WTC11 (cell line): ENCODE measurements at places on chromosomes 4 and X.

- no peak for DNase-seq
Measured at GRCh38 chr4:29046186-29046585, 1674.0 kb upstream of the PCDH7 start.

DNA sequence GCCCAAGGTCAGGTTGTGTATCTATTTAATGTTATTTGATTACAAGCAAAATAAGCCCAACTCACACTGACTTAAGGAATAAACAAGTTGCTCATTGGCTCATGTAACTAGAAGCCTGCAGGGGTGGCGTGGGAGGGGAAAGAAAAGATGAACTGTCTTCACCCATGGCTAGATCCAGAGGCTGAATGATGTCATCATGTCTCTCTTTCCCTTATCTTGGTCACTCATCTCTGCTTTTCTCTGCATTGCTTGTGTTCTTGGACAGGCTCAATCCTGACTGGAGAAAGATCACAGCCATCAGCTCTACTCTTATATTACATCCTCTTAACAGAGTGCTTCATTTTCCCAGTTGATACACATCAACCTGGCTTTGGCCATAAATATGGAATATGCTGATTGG, 290.0 kb upstream of the DIAPH2 start:
- DNase-seq, result no peak

- no peak for DNase-seq
Measured at GRCh38 chr4:41991916-41992767, 1.8 kb downstream of the SLC30A9 start.

- DNase-seq, result no peak
Measured at GRCh38 chrX:32530802-32531403, 680.4 kb downstream of the DMD start.

- DNase-seq, result no peak
Measured at GRCh38 chr4:118270492-118270891, 82.3 kb downstream of the PRSS12 start.

DNA sequence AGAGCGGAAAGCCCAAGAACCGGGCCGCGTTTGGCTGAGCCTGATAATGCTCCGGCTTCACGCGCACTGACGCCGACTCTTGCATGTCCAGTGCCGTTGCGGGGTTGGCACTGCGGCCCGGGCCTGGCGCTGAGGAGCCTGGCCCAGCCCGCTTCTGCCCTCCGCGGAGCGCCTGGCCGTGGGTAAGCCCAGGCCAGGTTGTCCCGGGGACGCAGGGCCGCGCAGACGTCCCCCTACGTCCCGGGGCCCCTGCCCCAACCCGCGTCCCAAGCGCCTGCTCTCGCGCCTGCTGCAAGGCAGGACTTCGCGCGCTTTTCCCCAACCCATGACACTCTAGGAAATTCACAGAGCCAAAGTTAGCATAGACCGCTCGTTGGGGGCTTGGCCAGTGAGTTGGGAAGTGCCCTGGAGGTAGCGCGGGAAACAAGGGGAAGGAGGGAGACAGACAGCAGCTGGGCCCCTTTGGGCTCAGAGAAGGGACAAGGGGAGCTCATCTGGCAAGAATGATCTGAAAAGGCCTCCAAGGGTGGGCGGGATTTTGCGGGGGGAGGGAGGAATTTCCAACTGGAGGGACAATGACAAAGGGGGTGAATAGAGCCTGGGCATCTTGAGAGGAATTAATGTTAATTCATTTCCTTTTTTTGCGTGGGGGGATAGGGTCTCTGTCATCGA, 665 bp upstream of the LRPAP1 start:
- DNase-seq, result peak; percentile 55

DNA sequence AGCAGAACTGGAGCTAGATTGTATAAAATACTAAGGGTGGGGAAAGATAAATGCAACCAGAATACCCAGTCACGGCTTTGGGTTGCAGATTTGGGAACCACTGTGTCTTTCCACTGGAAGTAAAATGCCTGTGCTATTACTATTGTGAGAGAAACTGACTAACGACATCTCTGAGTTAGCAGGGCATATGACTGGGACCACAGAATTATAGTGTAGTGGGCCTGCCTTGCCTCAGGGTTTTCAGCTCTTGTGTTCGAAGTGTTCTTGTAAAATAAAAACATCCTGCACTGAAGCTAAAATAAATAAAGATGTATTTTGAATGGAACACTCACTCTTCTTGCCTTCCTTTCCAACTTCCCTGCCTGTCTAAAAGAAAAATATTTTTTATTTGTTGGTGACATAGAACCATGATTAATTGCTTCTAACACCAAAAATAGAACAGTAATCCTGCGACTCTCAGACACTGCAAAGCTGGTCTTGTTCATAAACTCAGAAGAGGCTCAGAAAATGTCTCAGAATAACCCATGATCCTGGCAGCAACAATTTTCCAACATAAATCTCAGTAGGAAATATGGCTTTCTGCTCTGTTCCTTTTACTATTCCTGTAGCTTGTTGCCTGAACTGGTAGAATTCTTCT, 104.2 kb downstream of the FAM47B start:
- DNase-seq, result no peak

DNA sequence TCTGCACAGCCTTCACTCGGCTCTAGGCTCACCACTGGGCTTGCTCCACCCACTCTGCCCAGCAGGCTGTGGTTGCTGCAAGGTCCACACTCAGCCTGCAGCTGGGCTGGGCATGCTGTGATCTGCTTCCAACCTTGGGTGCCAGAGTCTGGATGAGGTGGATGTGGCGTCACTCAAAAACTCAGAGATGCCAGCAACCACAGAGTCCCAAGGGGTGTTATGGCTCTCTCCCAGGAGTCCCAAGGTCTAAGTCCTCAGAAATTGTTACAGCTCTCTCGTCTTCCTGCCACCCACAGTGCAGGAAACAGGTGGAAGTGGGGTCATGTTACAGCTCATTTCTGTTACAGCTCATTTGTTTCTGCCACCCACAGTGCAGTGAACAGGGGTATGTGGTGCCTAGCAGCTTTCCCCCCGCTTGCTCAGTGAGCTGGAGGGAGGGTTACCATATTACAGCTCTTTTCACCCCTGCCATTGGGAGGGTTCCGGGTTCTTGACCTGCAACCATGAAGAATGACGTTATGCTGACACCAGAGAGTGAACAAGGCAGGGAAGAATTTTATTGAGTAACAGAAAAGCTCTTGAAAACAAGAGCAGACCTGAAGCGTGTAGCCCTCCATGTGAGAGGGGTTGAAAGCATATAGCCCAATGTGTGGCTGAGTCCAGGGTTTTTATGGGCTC, 893.9 kb downstream of the PCDH7 start:
- DNase-seq, result peak; percentile 13

GRCh38 chr4:159284113-159284512, 181.2 kb downstream of the RAPGEF2 start:
- DNase-seq, result no peak

- no peak for DNase-seq
Measured at GRCh38 chr4:159222043-159222552, 119.2 kb downstream of the RAPGEF2 start.

GRCh38 chrX:41956027-41956426, 32.7 kb upstream of the CASK start:
- no peak for DNase-seq

DNA sequence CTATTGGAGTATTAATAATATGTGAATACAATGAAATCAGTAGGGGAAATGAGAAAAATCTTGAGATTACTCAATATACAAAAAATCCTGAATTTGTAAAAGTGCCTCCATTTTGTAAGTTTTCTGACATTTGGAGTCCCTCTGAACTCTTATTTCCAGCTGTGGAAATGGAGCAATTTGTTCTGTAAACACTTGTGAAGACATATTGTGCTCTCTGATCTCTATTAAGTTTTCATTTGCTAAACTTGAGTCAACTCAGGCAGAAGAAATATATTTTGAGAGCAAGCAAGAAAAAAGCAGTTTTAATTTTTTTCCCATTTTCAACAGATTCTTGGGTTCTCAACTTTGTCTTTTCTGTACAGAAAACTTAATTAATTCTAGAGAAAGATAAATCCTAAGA, 51.4 kb upstream of the PCDH18 start:
- DNase-seq, result no peak

GRCh38 chrX:133838761-133839676, 146.4 kb downstream of the GPC3 start:
- peak; percentile 42 for DNase-seq

GRCh38 chrX:37785569-37785968, 5.7 kb downstream of the CYBB start:
- DNase-seq, result no peak

DNA sequence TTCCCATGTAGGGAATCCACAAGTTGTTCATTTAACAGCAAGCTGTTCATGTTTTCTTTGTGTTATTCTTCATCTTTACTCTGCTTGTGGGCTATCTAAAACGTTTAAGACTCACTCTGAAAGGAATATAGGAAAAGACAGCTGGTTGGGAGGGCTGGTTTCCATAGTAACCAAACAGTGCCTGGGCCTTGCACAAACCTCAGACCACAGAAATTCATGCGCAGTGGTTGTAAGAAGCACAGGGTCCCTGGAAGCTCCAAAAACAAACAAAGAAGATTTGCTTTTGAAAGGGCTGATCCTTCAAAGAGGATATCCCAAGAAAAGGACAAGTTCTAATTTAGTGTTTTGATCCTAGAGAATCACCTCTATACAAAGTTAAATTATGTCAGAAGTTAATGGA, 7.8 kb downstream of the SERTM2 start:
- DNase-seq, result no peak

DNA sequence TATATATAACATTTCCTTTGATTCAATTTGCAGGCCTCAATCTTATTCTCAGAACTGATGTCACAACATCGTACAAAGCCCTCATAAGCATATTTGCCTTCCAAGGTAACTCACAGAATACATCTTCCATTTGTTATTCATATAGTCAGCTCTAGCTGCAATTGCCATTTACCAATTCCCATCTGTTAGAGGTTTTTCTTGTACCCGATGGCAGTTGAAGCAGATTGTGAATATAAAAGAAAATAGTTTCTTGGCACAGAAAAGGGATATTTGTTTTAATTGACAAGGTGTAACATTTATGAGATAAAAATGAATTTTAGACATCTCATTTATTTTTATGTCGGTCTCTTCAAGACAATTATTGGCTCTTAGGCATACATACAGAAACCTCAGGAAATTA, 311.3 kb downstream of the TRIML1 start:
- DNase-seq, result no peak

DNA sequence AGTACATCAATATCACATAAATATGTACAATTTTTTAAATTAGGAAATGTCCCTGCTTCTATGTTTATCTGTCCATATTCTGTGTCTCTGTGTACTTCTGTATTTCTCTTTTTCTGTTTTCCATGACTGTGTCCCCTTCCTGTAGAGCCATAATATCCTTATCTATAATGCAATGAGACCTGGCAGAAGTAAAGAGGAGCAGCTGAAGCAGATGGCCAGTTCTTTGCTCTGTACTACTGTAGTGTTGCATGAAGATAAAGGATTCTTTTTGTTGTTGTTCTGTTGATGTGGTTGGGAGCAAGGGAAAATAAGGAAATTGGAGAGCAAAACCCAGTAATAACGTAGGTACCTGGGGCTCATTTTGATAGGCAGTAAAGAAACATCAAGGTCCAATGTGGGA, 301.7 kb downstream of the ADGRL3 start:
- no peak for DNase-seq

DNA sequence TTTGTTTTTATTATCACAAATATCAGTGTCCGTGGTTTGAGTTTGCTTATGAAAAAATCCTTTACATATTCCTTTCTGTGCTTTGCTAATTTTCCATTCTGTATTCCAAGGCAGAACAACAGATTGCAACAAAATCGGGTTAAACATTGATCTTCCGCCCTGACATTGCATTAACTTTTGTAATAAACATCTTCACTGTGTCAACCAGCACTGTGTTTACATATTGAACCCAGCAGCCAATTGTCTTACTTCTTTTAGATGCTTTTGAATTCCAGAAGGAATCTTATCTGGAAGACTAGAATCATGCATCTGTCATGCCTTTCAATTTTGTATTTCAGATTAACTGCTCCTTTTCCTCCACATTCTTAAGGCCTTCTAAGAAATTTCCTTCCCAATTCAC, 147.8 kb upstream of the CXXC4 start:
- DNase-seq, result no peak

GRCh38 chr4:13032936-13033335, 451.2 kb downstream of the RAB28 start:
- no peak for DNase-seq

GRCh38 chr4:5379895-5380294, 328.5 kb downstream of the EVC2 start:
- DNase-seq, result no peak

DNA sequence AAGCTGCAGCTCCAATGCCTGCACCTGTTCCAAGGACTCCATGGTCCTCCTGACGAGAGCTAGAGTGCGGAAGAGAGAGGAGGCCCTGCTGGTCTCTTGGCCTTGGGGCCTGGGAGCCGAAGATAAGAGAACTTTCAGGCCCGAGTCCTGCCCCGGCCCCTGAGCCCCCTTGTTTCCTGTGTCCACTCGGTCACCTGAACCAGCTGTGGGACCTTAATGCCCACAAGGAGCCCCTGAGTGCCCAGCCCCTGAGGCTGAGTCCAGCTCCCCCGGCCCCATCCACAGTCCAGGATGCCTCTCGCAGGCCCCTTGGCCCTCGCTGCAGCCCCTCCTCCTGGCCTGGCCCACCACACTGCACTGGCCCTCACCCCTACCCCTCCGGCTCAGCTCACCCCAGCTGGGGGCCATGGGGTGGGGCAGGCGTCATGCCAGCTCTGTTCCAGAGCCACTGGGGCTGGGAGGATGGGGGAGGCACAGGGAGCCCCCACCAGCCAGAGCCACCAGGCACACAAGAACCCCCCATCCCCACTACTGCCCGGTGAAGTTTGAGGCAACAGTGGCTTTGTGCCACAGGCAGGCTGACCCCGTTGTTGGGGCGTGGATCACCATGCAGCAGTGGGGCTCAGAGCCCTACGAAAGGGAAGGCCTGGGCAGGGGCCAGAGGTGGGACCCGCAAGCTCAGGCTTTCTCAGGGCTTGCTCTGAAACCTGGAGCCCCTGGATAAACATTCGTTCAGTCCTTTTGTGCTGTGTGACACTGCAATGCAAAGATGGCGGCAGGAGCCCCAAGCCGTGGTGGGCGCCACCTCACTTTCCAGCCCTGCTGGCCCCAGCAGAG, 14.1 kb downstream of the NAT8L start:
- DNase-seq, result no peak

- DNase-seq, result no peak
Measured at GRCh38 chr4:73682508-73682907, 57.9 kb upstream of the CXCL8 start.

- no peak for DNase-seq
Measured at GRCh38 chrX:23803931-23804381, 21.0 kb downstream of the SAT1 start.

DNA sequence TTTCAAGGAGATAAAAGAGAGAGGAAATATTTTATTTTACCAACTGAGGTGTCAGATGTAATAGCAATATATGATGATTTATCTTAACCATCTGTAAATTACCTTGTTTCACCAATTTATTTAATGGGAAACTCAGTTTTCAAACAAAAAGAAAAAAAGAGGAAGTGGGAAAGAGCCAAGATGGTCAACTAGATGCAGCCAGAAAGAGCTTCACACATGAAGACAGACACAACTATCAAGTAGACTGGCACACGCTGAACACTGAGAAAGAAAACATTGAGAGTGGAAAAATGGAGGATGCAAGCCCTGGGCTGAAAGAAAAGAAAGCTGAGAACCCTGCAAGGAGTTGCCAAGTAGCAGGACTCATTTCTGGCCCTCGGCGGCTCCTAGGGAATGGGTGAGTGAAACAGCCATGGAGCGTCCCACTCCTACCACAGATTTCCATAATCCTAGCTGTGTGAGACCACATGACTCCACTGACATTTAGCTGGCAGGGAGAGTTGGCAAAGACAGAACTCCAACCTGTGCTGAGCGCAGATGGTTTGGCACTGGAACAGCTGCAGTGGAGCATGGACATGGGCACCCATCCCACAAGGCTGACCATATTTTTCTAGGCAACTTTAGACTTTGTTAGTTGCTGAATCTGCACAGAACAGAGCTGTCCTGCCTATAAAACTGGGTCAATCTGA, 409.3 kb downstream of the FAM47B start:
- DNase-seq, result no peak

- DNase-seq, result no peak
Measured at GRCh38 chr4:6461301-6462165, 10.9 kb downstream of the PPP2R2C start.
